ENCODE measurements at places on chromosomes 3 and 15.
A peak's percentile ranks its signal among the peaks of the same experiment; 100 is the strongest.

- DNase-seq = no peak
Measured at GRCh38 chr3:152684279-152684678, 150.7 kb upstream of the P2RY1 start.

DNA sequence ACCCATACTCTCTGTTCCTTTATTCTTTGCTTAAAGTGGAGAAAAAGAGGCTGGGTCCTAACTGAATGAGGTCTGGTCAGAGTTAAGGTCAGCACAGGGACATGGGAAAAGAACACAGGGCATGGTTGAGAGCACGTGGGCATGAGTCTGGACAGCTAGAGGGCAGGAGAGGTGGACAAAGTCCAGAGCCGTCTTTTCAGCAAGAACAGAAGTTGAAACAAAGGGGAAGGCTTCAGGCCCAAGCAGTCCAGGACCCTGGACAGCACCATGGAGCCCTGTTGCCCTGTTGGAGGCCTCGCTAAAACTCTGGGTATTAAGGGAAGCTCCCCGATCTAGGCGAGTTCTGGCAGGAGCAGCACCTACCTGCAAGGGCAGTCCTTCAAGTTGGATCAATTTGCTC is 50.7 kb downstream of the XYLB start:
- DNase-seq = peak; percentile 4

DNA sequence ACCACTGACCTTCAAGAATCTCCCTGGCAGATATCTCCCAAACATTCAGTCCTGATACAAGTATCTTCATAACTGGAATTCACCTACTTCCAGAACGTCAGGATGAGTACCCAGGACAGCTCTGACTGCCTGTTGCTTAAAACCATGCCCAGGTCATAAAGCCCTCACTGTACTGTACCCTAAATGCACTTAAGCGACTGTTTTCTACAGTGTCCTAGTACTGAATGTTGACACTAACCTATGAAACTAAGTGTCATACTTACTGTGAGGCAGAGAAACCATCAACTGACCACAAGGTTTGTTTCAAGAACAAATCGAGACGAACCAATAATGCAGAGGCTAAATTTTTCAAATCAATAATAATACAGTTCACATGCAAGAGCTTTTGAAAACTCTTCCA is 178.7 kb upstream of the NSMCE3 start:
- no peak for DNase-seq

- no peak for DNase-seq
Measured at GRCh38 chr3:171077261-171077660, 50.7 kb upstream of the SLC2A2 start.

- no peak for DNase-seq
Measured at GRCh38 chr3:183359036-183359435, 69.4 kb downstream of the MCF2L2 start.

- no peak for DNase-seq
Measured at GRCh38 chr15:96362011-96362754, 31.7 kb downstream of the NR2F2 start.

Data from HFF-Myc (cell line).